ENCODE measurements at places on chromosomes 7 and 10.

DNA sequence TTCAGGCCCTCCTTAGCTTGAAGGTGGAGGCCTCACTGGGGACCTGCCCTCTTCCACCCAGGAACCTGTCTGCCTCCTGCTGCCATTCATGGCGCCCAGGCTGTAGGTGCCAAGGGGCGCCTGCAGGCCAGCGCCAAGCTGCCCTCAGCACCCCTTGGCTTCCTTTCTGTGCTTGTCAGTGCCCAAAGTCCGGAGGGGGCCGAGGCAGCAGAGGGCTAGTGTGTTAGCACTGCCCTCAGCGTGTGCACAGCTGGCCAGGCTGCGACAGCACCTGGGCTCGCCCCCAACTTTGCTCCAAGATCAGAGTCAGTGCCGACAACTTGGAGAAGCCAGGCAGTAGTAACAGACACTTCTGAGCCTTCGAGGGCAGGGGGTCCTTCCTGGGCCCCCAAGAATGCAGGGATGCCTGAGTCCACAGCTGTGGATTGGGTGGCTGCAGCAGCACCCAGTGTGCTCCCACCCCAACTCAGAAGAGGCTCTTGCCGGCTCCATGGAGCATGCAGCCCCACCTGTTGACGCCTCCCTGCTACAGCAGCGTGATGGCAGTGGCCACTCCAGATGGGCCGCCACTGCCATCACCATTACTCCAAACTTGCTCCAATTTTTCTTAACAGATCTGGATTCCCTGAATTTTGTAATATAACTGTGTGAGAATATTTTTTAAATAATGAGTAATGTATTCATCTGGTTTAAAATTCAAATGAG, 41.7 kb downstream of the CACUL1 start:
- no peak for DNase-seq

- no peak for DNase-seq
Measured at GRCh38 chr7:127891144-127891543, 140.1 kb downstream of the LRRC4 start.

DNA sequence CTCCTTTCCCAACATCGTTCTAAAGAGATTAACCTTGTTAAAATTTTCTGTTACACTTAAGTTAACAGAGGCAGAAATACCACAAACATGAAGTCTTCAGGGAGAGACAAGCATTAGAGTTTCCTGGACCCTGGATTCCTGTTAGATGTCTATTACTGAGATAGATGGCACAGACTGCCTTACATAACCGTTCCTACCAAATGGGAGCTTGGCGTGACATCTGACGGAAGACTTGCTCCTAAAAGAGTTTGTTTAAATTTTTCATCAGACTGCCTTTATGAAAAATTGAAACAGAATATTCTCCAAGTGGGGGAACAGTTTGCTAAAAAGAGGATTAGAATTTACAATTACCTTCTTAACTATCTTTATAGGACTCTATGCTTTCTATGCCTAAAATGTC, 22.7 kb downstream of the ANK3 start:
- DNase-seq = no peak

GRCh38 chr7:22377703-22378102, 20.7 kb upstream of the RAPGEF5 start:
- no peak for DNase-seq

DNA sequence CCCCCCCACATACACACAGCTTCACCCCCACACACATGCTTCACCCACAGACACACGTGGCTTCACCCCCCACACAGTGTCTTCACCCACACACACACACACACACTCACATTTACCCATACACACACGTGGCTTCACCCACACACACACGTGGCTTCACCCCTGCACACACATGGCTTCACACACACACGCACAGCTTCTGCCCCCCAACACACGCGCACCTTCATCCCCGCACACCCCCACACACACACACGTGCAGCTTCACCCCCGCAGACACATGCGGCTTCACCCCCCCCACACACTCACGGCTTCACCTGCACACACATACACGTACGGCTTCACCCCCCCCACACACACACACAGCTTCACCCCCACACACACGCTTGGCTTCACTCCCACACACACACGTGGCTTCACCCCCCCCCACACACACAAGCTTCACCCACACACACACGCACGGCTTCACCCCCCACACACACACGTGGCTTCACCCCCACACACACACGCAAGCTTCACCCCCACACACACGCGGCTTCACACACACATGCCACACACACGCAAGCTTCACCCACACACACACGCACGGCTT, 82.4 kb downstream of the NKX6-2 start:
- DNase-seq = no peak

DNA sequence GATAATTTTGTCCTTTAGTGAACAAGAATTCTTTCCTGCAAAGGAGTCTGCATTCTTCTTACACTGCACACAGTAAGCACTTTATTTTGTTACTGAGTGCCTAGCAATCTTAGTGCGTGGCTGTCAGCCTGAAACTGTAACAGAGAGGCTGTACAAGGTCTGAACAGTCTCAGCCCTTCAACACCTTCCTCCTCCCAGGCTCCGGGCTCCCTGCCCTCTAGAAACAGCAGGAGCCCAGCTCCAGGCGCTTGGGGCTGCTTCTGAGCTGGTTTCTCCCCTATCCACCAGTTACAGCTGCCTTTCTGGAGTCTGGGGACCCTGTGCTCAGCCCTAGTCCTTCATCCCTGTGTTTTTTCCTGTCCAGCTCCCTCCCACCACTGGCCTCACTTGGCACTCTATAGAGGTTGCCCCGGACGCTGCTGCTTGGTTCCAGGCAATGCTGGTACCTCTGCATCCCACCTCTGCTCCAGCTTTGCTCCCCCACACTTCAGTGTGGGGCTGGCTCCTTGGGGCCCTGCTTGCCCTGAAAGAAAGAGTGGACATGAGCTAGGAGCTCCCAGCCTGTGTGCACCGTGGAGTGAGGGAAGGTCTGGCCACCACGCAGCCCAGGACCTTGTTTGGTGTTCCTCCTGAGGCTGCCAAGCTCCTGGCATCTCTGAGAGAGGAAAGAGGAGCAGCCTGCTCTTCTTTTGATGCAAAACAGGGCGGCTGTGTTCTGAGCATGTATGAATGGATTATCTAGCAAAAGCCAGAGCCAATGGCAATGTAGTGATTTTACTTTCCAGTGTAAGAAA, 251.2 kb upstream of the GRB10 start:
- DNase-seq = no peak

- no peak for DNase-seq
Measured at GRCh38 chr10:132869621-132870020, 72.7 kb downstream of the CFAP46 start.

DNA sequence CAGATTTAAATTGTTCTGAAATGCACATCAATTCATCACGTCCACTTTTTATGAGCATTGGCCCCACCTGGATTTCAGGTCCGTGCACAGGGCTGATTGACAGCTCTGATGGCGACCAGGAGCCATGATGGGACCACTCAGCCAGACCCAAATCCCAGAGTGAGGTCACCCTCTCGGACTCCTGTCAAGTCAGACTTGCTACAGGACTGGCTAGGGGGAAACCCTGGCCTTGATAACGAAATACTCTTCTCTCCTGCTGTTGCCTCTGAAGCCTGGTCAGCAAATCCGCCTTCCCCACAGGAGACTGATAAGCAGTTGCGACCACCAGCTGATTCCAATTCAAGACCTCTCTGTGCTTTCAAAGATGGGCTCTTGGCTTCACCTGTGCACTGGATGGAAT, 76.4 kb downstream of the CARD11 start:
- no peak for DNase-seq

DNA sequence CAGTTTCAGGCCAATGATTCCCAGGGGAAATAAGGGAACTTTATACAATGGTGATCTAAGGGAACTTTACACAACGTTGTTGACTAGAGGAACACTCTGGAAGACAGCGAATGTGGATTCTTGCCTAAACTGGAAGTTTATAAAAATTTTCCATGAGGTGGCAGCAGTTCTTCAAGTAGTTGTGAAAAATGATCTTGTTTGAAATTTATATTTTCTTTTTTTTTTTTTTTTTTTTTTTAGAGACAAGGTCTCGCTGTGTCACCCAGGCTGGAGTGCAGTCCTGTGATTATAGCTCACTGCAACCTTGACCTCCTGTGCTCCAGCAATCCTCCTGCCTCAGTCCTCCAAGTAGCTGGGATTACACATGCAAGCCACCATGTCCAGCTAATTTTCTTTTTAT, 32.1 kb upstream of the GTF2I start:
- no peak for DNase-seq

- no peak for DNase-seq
Measured at GRCh38 chr10:3964516-3964915, 179.5 kb upstream of the KLF6 start.

DNA sequence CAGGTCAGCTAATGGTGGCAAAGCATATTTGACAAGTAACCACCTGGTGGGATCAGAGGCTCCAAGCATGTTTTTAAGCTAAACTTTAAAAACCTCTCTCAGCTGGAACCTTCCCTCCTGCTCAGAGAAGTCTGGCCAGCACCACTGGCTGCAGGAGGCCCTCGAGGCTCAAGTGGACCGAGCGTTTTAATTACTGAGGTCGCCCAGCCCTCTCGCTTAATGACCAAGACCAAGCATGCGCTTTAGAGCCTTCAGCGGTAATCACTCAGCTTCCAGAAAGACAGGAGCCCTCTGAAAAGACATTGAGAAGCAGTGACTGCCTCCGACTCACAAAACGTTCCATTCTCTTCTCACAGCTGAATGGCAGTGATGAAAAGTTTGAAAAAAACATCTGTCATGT, 383.4 kb upstream of the ADARB2 start:
- DNase-seq = no peak

DNA sequence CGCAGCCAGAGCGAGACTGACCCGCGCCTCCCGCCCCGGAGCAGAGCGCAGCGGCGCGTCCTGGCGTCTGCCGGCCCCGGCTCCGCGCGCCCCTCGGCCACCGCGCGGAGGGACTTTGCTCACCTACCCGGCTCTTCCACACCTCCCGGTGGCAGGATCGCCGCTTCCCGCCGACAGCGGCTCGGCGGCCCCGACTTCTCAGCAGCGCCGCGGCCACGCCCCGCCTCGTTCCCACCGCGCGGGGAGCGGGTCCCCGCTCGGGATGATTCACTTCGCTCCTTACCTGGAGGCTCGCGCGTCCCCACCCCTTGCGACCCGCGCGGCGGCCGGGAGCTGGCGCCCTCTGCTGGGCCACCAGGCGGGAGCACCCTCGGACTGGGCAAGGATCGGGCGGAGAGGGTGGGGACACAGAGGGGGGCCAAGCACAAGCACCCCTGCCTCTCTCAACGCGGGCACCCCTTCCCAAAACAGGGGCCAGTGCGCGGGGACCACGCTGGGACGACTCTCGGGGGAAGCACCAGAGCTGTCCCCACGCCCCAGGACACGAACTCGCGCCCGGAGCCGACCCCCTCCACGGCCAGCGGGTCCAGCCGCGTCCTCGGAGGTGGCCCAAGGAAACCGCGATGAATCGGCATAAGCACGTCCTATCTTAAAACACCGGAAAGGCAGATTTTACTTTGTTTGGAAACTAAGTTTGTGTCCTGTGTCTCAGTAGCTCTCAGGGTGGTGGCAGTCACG, 101.0 kb upstream of the SVIL start:
- peak; percentile 79 for DNase-seq

- DNase-seq = no peak
Measured at GRCh38 chr7:109276348-109276747, 706.7 kb downstream of the DNAJB9 start.

- DNase-seq = no peak
Measured at GRCh38 chr10:27157150-27157549, 2.0 kb downstream of the MASTL start.

- DNase-seq = no peak
Measured at GRCh38 chr10:58003945-58004344, 263.7 kb downstream of the IPMK start.

- DNase-seq = peak; percentile 58
Measured at GRCh38 chr7:92731335-92732063, 104.9 kb downstream of the CDK6 start.

GRCh38 chr7:66076462-66077329, 1.1 kb downstream of the ASL start:
- DNase-seq = no peak

- DNase-seq = no peak
Measured at GRCh38 chr10:275680-276079, 140.4 kb downstream of the ZMYND11 start.

DNA sequence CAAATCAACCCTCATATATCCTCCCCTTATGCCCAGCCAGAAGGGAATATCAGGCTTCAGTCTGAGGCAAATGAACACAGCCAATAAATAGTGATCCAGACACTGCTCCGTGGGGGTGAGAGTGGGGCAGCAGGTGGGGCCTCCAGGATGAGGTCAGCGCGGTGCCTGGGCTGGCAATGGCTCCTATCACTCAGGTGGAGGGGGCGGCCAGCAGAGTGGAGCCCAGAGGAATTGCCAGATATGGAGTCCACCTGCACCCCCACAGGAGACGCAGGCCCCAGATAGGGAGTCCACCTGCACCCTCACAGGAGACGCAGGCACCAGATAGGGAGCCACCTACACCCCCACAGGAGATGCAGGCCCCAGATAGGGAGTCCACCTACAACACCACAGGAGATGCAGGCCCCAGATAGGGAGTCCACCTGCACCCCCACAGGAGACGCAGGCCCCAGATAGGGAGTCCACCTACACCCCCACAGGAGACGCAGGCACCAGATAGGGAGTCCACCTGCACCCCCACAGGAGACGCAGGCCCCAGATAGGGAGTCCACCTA, 78.0 kb upstream of the PPP2R2D start:
- DNase-seq = no peak

DNA sequence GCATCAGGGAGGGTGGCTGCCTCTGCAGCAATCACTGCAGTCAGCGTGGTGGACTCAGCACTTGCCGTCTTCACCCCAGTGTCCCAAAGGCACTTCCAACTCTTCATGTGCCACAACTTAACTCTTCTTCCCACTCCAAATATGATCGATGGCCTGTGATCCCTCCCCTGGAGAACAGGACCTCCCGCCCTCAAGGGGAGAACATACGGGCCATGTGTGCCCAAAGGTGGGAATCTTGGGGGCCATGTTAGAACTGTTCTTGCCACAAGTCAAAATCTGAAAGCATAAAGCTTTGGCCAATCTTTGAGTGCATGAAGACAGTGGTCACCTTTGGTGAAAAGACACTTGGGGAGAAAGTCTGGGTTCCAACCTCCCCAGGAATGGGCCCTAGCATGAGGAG, 368.5 kb upstream of the MGMT start:
- no peak for DNase-seq

DNA sequence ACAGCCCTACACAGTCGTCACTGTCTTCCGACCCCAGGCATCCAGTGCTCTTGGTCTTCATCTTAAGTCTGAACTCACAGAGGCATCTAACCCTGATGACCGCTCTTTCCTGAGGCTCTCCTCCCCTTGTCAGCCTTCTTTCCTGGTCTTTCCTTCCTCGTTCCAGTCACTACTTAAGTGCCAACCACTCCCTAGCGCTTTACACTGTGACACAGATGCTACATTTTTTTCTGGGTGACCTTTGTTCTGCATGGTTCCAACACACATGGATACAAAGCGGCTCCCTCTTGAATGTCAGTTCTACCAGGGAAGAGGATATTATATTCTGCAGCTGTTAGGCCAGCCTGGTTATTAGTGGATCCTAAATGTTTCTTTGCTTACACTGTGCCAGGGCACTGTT, 12.7 kb downstream of the YWHAG start:
- DNase-seq = no peak

DNA sequence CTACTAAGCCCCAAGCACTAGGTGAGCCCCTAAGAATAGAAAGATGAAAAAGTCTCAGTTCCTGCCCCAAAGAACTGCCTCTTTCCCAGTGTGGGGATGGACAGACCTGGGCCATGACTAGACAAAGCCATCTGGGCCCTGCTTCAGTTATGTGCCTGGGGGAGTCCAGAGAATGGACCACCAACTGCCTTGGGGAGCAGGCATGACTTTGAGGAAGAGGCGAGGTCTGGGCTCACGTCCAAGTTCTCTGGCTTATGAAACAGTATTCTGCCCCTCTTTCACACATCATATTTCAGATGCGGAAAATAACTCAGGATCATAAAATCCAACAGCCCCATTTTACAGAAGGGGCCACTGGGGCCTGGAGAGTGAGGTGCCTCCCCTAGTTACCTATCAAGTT, 80.3 kb downstream of the PLXNA4 start:
- DNase-seq = no peak
